ENCODE measurements at places on chromosomes 7 and 10.

- DNase-seq, result peak; percentile 47
Observed at GRCh38 chr7:3033581-3033980, 10.1 kb downstream of the CARD11 start.

DNA sequence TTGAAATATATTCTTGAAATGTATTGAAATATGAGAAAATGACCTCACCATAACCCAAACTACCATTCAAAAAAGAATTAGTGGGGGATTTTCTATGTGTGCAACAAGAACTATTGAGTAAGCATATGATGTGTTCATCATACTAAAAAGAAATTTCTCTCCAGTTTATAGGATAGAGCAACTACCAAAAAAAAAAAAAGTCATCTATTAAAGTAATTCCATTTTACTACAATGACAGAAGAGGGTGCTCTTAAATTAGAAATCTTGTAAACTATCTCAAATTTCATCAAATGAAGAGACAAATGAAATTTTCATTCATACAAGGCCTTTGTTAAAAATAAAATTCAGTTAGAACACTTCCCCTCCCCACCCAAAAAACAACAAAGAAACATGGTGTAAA lies 195.4 kb upstream of the PLXDC2 start:
- DNase-seq, result no peak

DNA sequence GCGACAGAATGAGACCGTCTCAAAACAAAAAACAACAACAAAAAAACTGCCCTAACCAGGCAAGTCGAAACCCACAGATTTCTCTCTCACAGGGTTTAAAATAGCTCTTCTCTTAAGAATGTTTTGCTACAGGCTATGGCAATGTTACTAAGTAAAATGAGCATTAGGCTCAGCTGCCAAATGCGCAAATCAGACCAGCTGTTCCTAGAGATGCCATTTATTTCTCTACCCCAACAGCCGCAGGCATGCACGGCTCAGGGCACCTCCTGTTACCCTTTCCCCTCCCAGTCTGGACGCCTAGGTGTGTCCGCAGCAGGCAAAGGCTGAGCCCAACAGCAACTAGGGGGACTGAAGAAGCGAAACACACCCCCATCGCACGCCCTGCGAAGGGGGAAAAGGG lies 168.3 kb upstream of the MBL2 start:
- no peak for DNase-seq

DNA sequence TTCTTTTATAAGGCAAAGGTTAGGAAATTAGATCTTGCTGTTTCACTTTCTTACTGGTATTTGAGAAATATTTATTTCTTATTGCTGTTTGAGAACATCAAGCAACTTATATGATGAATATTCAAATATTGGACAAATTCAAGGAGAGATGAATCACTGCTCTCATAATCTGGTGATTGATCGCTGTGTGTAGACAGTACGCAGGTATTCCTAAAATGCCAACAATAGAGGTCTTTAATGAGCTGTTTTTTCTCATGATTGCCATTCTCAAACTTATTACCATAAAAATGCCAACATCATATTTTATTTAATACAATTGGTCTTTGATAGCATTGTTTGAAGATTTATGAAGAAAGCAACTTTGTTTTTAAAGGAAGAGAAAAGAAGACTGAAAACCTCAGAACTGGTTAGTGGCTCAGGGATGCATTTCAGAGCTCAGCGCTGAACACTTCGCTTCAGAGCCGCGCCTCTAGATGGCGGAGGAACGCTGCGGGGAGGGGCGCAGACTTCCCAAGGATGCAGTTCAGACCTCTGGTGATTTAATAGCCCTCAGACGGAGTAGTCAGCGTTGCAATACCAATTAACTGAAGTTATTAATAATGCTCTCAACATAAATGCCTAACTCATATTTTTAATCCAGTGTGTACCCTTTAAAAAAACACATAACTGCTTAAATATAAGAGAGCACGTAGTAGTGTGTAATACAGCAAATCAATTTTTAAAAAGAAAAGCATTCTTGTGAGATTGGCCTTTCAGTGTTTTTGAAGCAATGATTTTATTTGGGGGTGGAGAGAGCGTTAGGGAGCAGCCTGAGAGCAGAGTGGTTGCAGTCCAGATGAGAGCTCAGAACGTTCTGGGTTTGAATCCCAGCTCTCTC lies 38.5 kb upstream of the STEAP4 start:
- DNase-seq, result peak; percentile 80

GRCh38 chr7:121504482-121504881 lies 108.4 kb upstream of the FAM3C start:
- no peak for DNase-seq

- peak; percentile 36 for DNase-seq
Observed at GRCh38 chr7:150631866-150632864, at the start of gene GIMAP6. Gene GIMAP6 (minus strand): TSS chr7:150632385. CDS start chr7:150630142, 2,243 bp downstream.

GRCh38 chr10:94489976-94490788 lies 55.4 kb upstream of the HELLS start:
- DNase-seq, result no peak

GRCh38 chr10:10811562-10811961 lies 206.1 kb upstream of the CELF2 start:
- DNase-seq, result no peak

GRCh38 chr10:118569241-118569881 lies 26.1 kb downstream of the PRLHR start:
- no peak for DNase-seq

- DNase-seq, result no peak
Observed at GRCh38 chr10:36534471-36535002, 590.9 kb upstream of the ANKRD30A start.

GRCh38 chr10:62155054-62155680 lies 113.5 kb downstream of the RTKN2 start:
- no peak for DNase-seq

GRCh38 chr7:47482013-47482875 lies 99.7 kb downstream of the TNS3 start:
- no peak for DNase-seq

DNA sequence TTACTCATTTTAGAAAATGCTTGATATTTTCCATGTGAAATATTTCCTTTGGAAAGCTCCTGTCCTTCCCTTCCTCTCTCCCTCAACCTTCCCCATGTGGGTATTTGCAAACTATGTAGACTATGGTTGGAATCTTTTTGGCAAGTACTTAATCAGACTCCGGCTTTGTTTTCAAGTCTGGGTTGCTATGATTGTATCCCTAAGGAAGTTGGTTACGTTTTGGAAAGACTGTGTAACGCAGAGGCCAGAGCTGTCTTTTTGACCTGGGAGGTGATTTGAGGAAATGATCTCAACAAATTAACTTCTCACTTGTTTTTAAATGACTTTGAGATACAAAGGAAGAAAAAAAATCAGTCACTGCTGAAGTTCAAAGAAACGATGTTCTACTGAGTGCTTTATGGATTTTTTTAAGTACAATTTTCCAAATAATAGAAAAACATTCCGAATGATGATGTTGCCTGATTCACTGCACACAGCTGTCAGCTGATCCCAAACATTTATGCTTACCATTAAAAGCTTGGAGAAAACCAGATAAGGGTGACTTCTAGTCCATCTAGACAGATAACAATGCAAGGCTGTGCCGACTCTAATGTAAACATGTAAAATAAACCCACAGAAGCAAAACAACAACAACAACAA lies 145.5 kb upstream of the CELF2 start:
- DNase-seq, result no peak

- no peak for DNase-seq
Observed at GRCh38 chr7:2159176-2159520, 73.6 kb downstream of the MAD1L1 start.

- DNase-seq, result peak; percentile 74
Observed at GRCh38 chr10:52755297-52756062, 17.1 kb downstream of the MBL2 start.

GRCh38 chr10:7133278-7133677 lies 277.6 kb downstream of the SFMBT2 start:
- DNase-seq, result no peak

DNA sequence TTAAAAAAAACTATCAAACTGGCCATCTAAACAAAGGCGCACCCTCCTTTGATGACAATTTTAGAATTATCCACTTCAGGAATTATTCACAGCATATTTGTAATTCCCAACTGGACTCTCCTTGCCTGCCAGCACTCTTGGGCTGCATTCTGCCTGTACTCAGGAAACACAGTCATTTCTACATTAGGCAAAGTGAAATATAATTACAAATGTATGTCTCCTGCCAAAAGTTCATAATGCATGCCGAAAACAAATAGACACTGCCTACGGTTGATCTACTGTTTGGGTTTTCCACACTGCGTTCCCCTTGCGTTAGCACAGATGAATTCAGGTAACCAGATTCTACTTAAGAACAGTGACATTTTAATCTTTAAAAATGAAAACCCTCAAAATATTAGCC lies 1.9 kb downstream of the HGF start:
- DNase-seq, result no peak

- no peak for DNase-seq
Observed at GRCh38 chr7:17401791-17402627, 103.6 kb downstream of the AHR start.

- no peak for DNase-seq
Observed at GRCh38 chr7:137642472-137642871, 204.3 kb downstream of the DGKI start.

DNA sequence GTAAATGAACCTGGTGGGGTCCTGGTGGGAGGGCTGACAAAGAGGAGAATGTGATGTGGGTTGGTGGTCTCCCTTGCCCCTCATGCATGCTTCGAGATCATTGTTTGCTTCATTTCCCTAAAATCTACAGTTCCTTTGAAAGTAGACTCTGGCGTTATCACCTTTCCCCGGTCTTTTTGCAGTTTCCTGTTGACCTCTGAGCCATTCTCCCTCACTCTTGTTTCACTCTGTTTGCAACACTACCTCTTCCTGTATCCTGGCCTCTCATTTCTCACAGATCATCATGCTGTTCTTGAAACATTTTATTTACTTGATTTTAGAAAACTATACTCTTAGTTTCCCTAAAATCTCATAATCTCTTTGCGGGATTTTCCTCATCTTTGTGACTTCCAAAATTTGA lies 179.8 kb downstream of the WNT2 start:
- DNase-seq, result no peak

DNA sequence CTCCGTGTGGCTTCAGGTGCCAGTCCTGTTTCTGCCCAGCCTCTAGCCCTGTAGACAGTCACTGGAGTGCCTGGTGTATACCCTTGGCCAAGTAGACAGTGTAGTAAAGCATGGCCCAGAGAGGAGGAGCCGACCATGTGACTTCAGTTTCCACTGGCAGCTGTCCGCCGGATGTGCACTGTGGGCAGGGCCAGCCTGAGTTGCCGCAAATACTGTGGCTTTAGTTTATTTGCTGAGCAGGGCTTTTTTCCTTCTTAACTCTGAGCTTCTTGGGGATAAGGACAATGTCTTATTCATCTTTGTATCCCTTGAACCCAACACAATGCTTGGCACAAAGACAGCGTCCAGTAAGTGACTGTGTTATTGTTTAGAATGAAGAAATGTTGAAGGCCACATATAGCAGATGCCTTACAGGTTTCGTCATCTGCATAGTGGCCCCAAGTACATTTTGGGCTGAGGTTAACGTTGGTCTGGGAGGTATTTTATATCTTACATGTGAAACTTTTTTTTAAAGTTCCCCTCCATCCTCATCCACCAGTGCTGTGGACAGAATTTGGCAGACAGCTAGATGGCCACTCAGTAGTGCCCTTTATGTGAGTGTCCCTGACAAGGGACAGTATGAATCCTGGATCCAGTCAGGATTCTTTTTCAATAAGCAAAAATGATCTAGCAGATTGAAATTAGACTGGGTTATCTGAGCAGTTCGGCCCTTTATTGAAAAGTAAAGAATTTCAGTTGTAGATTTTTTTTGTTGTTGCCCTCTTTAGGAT lies 40.6 kb downstream of the CYP17A1 start:
- peak; percentile 90 for DNase-seq

DNA sequence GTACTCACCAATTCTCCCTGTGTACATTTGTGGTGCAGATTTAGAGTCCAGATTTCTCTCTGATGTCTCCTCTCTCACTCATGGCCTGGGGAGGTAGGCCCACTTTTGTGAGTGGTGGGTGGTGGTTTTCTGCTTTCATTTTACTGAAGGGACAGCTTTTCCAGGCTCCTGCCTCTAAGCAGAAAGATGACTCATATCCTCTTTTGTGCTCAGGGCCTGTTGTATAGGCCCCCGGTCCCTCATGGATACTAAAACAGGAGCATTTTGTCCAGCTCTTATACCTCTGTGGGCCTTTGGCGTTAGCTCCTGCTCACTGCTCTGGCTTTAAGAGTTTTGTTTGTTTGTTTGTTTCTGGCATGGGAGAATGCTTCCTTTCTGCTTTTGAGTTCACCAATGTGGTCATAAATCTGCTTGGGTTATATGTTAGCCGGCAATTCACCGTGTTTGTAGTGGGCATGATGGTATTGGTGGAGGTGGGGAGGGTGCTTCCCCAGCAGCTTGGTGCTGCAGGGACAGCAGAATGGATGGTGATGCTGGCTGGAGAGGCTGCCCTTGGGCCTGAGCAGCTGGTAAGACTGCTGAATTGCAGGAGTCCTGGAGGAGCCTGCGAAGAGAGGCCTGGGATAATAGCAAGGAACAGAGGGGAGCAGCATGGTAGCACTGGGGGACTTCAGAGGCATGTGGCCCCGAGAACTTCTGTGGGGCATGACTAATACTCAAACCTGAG lies 468.7 kb downstream of the RPS24 start:
- DNase-seq, result no peak

- no peak for DNase-seq
Observed at GRCh38 chr7:602341-603141, 82.9 kb upstream of the PDGFA start.

DNA sequence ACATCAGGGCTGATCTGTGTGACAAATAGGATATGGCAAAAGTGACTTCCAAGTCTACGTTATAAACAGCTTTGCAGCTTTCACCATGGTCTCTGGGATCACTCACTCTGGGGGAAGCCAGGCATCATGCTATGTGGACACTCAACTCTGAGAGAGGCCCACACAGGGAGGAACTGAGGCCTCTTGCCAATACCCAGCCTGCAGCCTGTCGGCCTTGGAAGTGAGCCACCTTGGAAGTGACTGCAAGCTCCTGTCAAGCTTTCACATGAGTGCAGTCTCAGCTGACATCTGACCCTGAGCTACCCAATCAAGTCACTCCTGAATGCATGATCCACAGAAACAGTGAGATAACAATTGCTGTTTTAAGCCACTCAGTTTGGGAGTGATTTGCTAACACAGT lies 56.5 kb downstream of the MMRN2 start:
- DNase-seq, result peak; percentile 82

- no peak for DNase-seq
Observed at GRCh38 chr7:157479326-157479725, 142.5 kb downstream of the DNAJB6 start.

Data from Ammon's horn (tissue), 1 donor.